ENCODE measurements at places on chromosomes 6 and 20. TPM values are rescaled to one million over a fixed set of nuclear protein-coding genes. Genes with fewer than 3 reads are reported as not detected.

DNA sequence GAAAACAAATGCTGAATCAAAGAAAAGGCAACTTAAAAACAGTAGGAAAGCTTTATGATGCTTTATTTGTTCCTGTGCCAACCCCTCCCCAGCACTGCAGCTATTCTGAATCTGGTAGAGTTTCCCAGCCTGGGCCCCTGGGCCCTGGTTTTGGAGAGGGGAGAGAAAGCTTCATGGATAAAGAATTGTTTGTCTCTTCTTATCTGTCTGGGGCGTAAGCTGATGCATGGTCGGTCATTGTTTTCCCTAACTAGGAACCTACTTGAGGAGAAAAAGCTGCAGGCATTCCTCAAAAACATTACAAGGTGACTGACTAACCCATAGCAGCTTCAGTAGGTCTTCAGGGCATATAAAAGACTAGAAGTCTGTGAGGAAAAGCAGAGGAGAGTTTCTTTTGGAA, 758.1 kb upstream of the EPHA7 start:
- DNase-seq: no peak

The ZC2HC1B gene
- not detected for total RNA-seq

DNA sequence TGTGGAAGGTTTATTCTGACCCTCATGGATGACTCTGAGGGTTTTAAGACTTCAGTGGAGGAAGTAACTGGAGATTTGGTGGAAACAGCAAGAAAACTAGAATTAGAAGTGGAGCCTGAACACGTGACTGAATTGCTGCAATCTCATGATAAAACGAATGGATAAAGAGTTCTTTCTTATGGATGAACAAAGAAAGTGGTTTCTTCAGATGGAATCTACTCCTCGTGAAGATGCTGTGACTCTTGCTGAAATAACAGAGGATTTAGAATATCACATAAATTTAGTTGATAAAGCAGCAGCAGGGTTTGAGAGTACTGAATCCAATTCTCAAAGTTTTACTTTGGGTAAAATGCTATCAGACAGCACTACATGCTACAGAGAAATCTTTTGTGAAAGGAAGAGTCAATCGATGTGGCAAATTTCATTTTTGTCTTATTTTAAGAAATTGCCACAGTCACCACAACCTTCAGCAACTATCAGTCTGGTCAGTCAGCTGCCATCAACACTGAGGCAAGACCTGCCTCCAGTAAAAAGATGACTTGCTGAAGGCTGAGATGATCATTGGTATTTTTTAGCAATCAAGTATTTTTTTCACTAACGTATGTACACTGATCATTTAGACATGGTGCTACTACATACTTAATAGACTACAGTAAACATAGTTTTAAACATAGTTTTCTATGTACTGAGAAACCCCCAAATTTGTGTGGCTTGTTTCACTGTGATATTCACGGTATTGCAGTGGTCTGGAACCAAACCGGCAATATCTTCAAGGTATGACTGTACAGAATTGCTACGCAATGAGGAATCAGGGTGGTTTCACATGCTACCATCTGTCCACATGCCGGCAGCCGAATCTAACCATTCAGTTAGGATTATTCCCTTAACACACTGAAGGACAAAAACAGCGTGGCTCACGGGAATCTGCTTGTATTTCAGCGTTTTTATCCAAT, 149.0 kb downstream of the MYB start:
- DNase-seq: no peak

- no peak for DNase-seq
Observed at GRCh38 chr6:143163621-143164020, 102.9 kb downstream of the AIG1 start.

The BTN3A1 gene
- 36.4 TPM for total RNA-seq

The C20orf96 gene
- 3.3 TPM for total RNA-seq

The BAG2 gene
- total RNA-seq: 23.6 TPM

The C20orf204 gene
- total RNA-seq: not detected

- DNase-seq: no peak
Observed at GRCh38 chr6:26575494-26575939, 21.2 kb upstream of the ABT1 start.

DNA sequence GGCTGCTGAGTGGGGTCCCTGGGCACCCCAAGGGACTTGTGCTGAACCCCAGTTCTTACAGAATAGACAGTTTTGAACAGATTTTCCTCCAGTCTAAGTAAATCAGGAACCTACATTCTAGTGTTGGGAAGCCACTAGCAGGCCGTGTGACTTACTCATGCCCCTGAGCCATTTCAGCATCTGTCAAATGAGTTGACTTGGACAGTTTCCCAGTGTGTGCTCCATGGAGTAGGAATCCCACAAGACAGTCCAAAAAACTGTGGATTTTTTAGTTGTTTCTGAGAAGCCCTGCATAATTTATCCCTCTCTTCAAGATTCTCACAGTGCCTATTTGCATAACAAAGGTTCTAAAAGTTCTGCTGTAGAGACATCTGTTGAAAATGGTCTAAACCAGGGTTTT, 2.1 kb downstream of the GABRR2 start:
- DNase-seq: no peak

The GRM1 gene
- total RNA-seq: 0.41 TPM

GRCh38 chr6:1538810-1539478, 70.8 kb upstream of the FOXC1 start:
- DNase-seq: no peak

Measured in Caki2 (cell line).